ENCODE measurements at places on chromosomes 2 and 18.

- H3K36me3 ChIP-seq, result no peaks in the 10 kb centered on the region
- no peaks in the 10 kb centered on the region for H3K27me3 ChIP-seq
- H3K27ac ChIP-seq, result no peak overlapping the region
These were observed 1154.4 kb downstream of the DPP10 start for GRCh38 chr2:115596659-115597375.

DNA sequence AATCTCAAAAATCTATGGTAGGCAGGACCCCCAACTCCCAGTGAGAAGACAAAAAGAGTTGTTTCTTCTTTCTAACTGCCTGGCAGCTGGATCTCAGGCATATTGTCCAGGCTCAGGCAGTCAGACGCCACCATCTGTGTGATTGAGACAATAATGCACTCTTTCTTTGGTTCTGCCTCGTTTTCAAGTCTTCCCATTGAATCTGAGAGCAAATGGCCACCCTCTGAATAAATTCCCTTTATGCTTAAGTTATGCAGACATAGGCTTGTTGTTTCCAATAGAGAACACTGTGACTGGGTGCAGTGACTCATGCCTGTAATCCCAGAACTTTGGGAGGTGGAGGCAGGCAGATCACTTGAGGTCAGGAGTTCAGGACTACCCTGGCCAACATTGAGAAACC is 15.3 kb upstream of the CD207 start:
- peaks cover 5% of the 10 kb centered on the region for H3K4me1 ChIP-seq
- no peaks in the 10 kb centered on the region for H3K27me3 ChIP-seq
- DNase-seq, result no peak
- H3K27ac ChIP-seq, result no peak overlapping the region

GRCh38 chr2:196758474-196759377 is 40.8 kb downstream of the GTF3C3 start:
- no peak for DNase-seq
- H3K27me3 ChIP-seq, result no peaks in the 10 kb centered on the region
- no peak overlapping the region for H3K4me3 ChIP-seq
- H3K4me1 ChIP-seq, result no peaks in the 10 kb centered on the region
- H3K36me3 ChIP-seq, result peaks cover 5% of the 10 kb centered on the region
- no peak overlapping the region for H3K27ac ChIP-seq

- no peaks in the 10 kb centered on the region for H3K4me1 ChIP-seq
- H3K27ac ChIP-seq, result no peak overlapping the region
- H3K27me3 ChIP-seq, result no peaks in the 10 kb centered on the region
- no peaks in the 10 kb centered on the region for H3K36me3 ChIP-seq
- no peak for DNase-seq
These were observed 181.4 kb upstream of the MSH6 start for GRCh38 chr2:47601568-47601967.

- no peaks in the 10 kb centered on the region for H3K4me1 ChIP-seq
- H3K4me3 ChIP-seq, result no peak overlapping the region
- DNase-seq, result no peak
These were observed 189.6 kb downstream of the HAUS1 start for GRCh38 chr18:46293742-46294181.

GRCh38 chr2:28855193-28855592 is 14.9 kb downstream of the TRMT61B start:
- no peaks in the 10 kb centered on the region for H3K27me3 ChIP-seq
- no peaks in the 10 kb centered on the region for H3K4me1 ChIP-seq
- no peak for DNase-seq
- H3K27ac ChIP-seq, result no peak overlapping the region
- no peaks in the 10 kb centered on the region for H3K36me3 ChIP-seq
- H3K4me3 ChIP-seq, result no peak overlapping the region

GRCh38 chr2:181189951-181190350 is 209.5 kb downstream of the UBE2E3 start:
- H3K27me3 ChIP-seq, result no peaks in the 10 kb centered on the region
- no peaks in the 10 kb centered on the region for H3K36me3 ChIP-seq
- peaks cover 6% of the 10 kb centered on the region for H3K4me1 ChIP-seq
- DNase-seq, result no peak
- H3K4me3 ChIP-seq, result no peak overlapping the region

- H3K4me1 ChIP-seq, result no peaks in the 10 kb centered on the region
- no peak overlapping the region for H3K4me3 ChIP-seq
- no peak for DNase-seq
- no peaks in the 10 kb centered on the region for H3K36me3 ChIP-seq
- no peaks in the 10 kb centered on the region for H3K27me3 ChIP-seq
- no peak overlapping the region for H3K27ac ChIP-seq
These were observed 612.6 kb upstream of the ACVR2A start for GRCh38 chr2:147232225-147232669.

DNA sequence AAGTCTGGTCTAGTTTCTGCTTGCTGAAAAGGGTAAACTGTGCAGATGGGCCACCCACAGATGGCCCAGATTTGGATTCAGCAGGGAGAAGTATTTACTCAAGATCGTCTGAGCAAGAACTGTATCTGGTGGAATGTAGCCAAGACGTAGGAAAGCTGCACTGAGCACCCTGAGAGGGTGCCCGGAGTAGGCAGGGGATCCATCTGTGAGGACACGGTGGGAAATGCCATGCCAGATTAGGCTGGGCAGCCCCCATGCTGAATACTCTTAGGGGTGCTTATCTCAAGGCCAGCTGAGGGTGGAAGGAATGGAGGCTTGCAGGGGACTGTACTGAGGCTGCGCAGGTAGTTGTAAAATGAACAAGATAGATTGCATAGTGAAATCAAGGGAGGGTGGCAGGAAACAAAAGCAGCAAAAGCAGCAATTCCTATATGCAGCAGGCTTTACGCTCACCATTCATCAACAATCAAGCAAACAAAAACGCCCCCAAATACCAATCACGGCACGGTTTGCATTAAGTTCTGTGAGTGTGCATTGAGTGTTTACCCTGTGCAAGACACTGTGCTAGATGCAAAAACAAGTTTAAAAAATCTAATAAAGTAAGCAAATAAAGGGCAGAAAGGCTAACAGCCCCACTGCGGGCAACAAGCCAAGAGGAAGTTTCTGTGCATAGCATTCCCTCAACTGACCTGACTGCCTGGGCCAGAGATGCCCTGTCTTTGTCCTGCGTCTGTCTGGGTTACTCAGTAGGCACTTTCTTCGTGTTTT is 32.2 kb upstream of the LPIN2 start:
- H3K4me1 ChIP-seq, result no peaks in the 10 kb centered on the region
- no peak overlapping the region for H3K27ac ChIP-seq
- H3K27me3 ChIP-seq, result no peaks in the 10 kb centered on the region
- H3K36me3 ChIP-seq, result no peaks in the 10 kb centered on the region
- no peak for DNase-seq
- H3K4me3 ChIP-seq, result no peak overlapping the region

GRCh38 chr2:96103187-96103601 is 13.2 kb downstream of the ADRA2B start:
- no peaks in the 10 kb centered on the region for H3K4me1 ChIP-seq
- no peaks in the 10 kb centered on the region for H3K36me3 ChIP-seq
- no peak for DNase-seq
- no peak overlapping the region for H3K27ac ChIP-seq
- no peak overlapping the region for H3K4me3 ChIP-seq
- no peaks in the 10 kb centered on the region for H3K27me3 ChIP-seq

DNA sequence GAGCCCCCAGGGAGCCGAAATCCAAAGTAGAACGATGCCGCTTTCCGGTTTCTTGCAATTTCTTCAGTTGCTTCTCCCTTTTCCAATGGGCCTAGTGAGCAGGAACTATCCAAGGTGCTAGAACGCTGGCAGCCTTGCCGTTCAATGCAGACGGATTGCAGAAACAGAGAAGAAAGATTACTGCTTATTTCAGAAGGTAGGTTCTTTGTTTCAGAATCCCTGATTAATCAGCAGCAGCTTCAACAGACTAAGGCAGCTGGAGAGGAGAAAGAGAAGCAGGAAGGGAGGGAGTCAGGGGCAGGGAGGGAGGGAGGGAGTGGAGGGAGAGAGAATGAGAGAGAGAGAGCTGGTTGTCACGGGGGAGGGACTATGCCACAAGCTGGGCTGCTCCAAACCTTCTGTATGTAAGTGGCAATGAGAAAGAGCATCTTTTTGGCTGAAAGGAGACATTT is 576 bp downstream of the NYAP2 start:
- H3K4me3 ChIP-seq, result no peak overlapping the region
- no peak for DNase-seq
- H3K27ac ChIP-seq, result no peak overlapping the region
- no peaks in the 10 kb centered on the region for H3K4me1 ChIP-seq

DNA sequence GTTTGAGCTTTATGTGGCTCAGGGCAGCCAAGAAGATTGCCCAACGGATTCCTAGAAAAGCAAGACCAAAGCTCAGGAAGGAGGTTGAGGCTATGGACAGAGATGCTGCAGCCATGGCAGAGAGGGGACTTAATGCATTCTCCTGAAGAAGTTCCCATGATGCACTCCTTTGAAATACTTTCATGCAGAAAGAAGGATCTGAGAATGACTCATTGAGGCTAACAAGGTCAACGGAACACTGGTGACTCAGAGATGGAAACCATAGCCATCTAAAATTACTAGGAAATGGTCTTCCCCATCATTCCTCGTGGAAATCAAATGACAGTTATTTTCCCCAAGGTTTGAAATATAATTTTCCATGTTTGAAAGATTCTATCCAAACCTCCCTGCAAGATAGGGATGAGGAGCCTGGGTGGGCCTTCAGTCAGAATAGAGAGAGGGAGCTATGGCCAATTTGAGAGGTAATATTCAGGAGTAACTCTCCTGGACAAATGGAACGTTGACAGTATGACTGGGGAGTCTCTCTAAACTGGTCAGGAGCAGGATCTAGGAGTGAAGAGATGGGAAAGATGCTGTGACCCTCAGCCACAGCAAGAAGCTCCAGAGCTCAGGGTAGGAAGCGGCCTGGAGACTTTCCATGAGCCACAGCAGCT is 63.0 kb downstream of the REEP1 start:
- no peaks in the 10 kb centered on the region for H3K36me3 ChIP-seq
- H3K27me3 ChIP-seq, result no peaks in the 10 kb centered on the region
- H3K4me3 ChIP-seq, result no peak overlapping the region
- H3K4me1 ChIP-seq, result no peaks in the 10 kb centered on the region

- no peaks in the 10 kb centered on the region for H3K27me3 ChIP-seq
- H3K4me3 ChIP-seq, result no peak overlapping the region
- no peaks in the 10 kb centered on the region for H3K4me1 ChIP-seq
- no peaks in the 10 kb centered on the region for H3K36me3 ChIP-seq
- no peak overlapping the region for H3K27ac ChIP-seq
- DNase-seq, result no peak
These were observed 549.0 kb upstream of the SLC8A1 start for GRCh38 chr2:41000906-41001305.

- DNase-seq, result no peak
- no peaks in the 10 kb centered on the region for H3K27me3 ChIP-seq
- no peak overlapping the region for H3K27ac ChIP-seq
- H3K4me3 ChIP-seq, result no peak overlapping the region
- no peaks in the 10 kb centered on the region for H3K36me3 ChIP-seq
These were observed 198.2 kb downstream of the SEPTIN10 start for GRCh38 chr2:109415581-109416013.

DNA sequence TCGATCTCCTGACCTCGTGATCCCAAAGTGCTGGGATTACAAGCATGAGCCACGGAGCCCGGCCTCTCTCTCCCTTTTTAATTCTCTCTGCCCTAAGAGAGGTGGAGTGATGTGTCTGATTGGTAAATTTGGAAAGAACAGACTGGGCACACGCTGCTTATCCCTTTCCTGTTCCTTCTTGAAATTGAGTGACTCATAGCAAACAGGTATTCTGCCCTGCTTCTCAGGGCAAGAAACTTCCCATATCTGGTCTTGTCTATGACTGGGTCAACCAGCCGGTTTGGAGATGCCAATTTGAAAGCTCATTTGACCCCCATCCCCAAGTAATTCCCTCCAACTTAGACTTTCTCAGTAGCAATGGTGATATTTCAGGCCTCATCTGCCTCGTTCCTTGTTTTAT is 15.0 kb downstream of the LYPD1 start:
- H3K4me1 ChIP-seq, result no peaks in the 10 kb centered on the region
- no peaks in the 10 kb centered on the region for H3K27me3 ChIP-seq
- no peak for DNase-seq
- no peaks in the 10 kb centered on the region for H3K36me3 ChIP-seq
- no peak overlapping the region for H3K4me3 ChIP-seq

DNA sequence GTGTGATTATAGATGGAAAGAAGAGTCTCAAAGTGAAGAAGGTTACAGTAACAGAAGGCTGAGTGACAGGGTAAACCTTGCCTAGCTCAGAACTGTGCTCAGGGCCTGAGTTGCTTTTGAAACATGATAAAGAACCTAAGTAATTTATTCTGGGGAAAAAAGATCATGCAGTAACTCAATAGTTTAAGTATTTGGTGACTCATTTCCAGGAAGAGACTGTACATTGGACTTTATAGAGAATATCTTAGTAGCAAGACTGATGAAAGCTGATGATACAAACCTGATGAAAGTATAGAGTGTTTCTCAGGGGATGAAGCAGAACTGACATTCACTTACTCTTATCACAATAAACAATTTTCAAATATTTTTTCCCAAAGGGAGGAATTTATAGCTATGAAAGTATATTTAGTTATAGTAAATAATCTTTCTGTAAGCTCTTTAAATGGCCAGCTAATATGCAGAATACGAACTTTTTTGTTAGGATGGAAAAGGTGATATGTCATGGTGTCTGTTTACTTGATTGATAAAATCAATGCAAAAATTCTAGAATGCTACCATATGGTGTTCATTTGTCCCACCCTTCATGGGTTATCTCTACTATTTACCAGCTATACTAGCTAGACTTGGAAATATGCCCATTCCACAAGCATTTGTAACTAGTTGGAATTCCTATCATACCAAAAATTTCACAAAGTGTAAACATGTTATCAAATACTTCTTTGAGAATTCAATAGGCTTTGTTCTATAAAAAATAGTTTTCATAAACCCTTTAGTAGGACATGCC is 1265.5 kb upstream of the ACVR2A start:
- H3K27ac ChIP-seq, result no peak overlapping the region
- H3K36me3 ChIP-seq, result no peaks in the 10 kb centered on the region
- no peak for DNase-seq
- H3K4me1 ChIP-seq, result no peaks in the 10 kb centered on the region
- no peak overlapping the region for H3K4me3 ChIP-seq

DNA sequence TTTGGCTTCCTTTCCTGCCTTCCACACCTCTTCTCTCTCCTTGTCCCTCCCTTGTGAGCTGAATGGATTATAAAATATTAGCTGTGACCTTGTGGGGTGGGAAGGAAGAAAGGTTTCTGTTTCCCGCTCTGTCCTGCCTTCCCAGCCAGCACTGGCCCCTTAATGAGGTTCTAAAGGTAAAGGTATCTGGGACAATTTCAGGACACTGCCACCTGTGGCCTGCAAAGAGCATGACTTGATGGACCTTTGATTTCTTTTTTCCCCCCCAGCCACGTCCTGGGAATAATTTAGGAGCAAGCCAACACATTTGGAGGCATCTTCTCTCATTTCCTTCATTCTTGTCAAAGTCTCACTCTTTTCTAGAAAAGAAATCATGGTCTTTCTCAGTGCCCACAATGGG is 246.7 kb upstream of the EPAS1 start:
- DNase-seq, result no peak
- H3K27ac ChIP-seq, result no peak overlapping the region
- no peaks in the 10 kb centered on the region for H3K36me3 ChIP-seq
- H3K4me1 ChIP-seq, result no peaks in the 10 kb centered on the region
- no peaks in the 10 kb centered on the region for H3K27me3 ChIP-seq

- no peak overlapping the region for H3K4me3 ChIP-seq
- H3K27me3 ChIP-seq, result no peaks in the 10 kb centered on the region
- DNase-seq, result no peak
These were observed 615.8 kb upstream of the SALL3 start for GRCh38 chr18:78363556-78364387.

GRCh38 chr2:168514692-168515091 is 58.6 kb downstream of the CERS6 start:
- no peaks in the 10 kb centered on the region for H3K27me3 ChIP-seq
- H3K4me1 ChIP-seq, result no peaks in the 10 kb centered on the region
- no peak overlapping the region for H3K27ac ChIP-seq
- no peak for DNase-seq

Measured in naive thymus-derived CD4-positive, alpha-beta T cell (primary cell).